Endodermal cell (in vitro differentiated cells): ENCODE measurements at places on chromosomes 5 and 9. TPM values are rescaled to one million over a fixed set of nuclear protein-coding genes. Genes with fewer than 3 reads are reported as not detected.
A peak's percentile ranks its signal among the peaks of the same experiment; 100 is the strongest.

DNA sequence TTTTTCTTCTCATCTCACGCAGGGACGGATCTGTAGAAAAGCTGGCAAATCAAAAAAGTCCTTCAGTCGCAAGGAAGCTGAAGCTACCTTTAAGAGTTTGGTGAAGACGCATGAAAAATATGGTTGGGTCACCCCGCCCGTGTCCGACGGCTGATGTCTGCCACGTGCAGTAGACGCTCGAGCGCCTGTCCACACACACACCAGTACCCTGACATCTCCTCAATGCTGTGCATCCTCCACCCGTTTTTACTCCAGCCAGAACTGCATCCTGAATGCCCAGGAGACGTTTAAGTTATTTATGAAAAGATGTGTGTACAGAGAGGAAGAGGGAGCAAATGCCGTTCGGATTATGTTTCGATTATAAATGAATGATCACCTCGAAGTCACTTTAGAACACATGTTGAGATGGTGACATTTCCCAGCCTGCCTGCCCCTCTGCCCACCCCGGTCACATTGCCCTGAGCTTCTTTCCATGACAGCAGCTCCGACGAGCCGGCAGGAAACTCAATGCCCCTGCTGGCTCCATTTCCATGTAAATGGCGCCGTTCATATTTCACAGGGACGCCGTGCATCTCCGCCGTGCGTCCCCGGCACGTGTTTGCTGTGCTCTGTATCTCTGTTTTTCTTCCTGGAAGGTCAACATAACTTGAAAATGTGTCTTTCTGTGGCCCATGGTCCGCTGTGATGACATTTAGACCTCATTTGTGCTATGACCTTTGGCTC, 42.7 kb downstream of the UBE2QL1 start:
- no peak for DNase-seq

GRCh38 chr9:134539586-134540194, 101.9 kb upstream of the COL5A1 start:
- no peak for DNase-seq

- no peak for DNase-seq
Observed at GRCh38 chr9:134260801-134261200, 65.5 kb upstream of the RXRA start.

DNA sequence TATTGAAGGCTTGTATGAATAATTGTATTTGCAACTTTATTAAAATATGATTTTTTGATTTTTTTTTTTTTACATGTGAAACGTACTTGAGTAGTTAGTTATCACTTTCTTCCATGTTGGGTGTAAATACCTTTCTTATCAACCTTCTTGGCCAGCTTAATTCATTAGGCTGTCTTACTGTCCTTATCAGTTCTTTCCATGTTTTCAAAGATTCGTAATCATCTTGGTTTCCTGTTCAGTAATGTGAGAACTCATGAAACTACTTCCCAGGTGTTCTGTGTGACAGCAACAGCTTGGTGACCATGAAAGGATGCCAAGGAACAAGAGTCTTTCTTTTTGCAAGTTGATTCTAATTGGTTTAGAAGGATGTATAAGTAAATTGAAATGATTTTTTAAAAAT, 100.0 kb downstream of the ADGRV1 start:
- no peak for DNase-seq

DNA sequence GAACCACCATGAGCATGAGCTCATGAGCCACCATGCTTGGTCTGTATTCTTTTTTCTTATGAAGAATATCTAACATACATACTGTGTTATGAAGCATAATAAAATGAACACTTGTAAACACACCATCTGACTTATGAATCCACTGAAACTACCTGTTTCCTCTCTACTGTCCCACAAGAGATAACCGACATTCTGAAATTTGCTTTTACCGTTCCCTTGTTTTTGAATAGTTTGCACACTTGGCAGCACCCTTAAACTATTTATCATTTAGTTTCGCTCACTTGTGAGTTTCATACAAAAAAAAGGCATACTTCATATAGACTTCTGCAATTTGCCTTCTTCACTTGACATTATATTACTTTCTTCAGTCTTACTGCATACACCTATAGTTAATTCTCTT, 8.9 kb downstream of the LARS1 start:
- DNase-seq, result no peak

DNA sequence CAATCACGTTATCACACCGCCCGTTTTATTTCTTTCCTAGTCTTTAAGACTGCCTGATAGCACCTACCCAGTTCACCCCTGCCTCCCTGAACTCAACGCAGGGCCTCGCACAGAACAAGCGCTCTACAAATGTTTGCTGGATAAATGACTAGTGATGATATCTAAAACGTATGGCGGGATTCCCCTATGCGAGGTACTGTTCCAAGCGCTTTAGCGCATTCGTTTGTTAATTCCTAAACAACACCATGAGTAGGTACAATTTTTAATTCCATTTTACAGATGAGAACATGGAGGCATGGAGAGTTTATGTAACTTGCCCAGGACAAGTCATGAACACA, 6.6 kb downstream of the POU4F3 start:
- no peak for DNase-seq

DNA sequence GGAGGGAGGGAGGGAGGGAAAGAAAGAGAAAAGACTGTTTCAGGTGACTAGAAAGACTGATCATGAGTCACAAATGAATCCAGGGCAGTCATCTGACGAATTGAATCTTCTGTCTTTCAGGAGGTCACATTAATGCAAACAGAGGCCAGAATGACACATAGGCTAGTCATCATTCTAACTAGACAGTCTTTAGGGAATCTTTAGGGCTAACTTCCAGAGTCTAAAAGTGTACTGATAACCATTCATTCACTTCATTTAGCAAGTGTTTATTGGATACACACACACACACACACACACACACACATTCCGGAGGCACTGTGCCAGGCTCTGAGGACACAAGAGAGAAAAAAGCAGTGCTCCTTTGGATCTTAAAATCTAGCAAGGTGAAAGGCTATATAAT, 156.7 kb downstream of the EBF1 start:
- DNase-seq, result no peak

GRCh38 chr5:14258840-14259239, 115.7 kb downstream of the TRIO start:
- peak; percentile 86 for DNase-seq

DNA sequence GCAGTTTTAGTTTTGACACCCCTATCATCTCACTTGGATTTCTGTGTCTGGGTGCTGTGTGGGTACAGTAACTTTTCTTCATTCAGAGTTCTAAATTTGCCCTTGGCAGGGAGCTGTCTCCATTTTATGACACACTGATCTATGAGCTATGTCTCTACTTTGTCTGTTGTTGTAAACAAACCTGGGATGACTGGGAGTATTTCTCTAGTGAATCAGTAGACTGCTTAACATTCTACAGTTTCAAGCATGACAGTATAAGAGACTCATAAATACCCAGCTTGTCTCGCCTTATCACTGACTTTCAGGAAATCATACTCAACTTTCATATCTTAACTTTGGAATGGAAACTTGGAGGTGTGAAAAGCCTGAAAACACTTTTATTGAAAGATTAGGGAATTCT, 212.1 kb upstream of the NUDT12 start:
- no peak for DNase-seq

DNA sequence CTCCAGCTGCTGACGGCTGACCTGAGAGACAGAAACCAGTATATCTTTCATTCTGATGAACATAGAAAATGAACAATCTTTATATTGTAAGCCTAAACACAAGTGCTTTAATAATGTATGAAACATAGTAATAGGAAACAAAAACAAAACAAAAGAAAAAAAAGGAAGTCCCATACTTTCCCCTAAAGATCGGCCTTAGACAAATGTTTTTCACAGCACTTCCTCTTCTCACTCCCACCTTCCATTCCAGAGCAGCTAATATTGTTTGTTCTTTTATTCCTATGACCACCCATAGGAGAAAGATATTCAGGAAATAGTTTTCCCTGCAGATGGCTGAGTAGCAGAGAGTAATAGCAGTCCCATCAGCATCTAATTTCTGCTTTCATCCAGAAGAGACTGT, 194.4 kb upstream of the SLC27A6 start:
- DNase-seq, result no peak

DNA sequence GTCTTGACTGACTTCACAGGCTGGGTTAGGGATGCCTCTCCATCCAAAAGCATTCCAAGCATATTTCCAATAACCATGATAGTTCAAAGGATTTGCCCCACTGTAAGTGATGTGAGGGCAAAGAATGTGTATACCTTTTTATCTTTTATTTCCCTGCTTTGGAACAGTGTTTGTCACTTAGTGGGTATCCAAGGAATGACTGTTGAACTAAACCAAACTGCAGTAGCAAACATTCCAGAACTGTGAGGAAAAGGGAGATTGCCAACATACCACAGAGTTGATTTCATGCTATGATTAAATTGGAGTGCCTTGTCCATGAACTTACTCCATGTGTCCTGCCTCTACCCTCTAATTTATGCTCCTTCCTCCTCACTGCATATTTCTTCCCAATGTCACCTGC, 400.0 kb downstream of the KIAA0825 start:
- DNase-seq, result no peak

DNA sequence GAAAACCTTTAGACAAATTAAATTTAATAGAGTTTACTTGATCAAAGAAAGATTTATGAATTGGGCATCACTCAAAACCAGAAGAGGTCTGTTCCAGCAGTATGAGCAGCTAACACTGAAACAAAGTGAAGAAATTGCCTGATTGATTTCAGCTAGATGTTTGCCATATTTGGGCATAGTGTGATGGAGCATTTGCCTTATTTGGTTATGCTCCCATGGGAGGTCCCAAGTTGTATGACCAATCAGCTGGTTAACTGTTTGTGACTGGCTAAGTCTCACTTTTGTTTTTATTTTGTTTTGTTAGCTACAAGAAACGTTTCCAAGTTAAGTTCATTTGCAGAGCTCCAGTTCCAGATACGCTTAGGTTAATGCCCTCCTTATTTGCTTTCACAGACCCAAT, 53.3 kb upstream of the LMNB1 start:
- no peak for DNase-seq

DNA sequence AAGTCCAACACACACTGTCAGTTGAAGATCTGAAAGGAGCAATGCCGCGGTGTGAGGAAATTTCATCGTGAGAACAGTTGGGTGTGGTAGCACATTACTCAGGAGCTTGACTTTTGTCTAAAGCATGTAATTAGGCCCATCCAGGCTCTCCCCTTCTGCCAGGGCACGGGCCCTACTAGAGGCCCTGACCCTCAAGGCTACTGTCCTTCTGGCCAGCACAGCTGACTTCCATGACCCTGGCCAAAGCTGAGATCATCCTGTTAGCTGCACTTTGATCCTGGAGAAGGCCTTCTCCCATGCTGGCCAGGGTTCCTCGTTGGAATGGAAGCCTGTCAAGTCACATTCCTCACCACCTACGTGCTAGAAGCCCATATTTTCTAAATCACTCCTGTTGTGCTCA, 77.8 kb upstream of the SLC1A3 start:
- DNase-seq, result no peak

- no peak for DNase-seq
Observed at GRCh38 chr5:174413567-174414314, 310.6 kb upstream of the MSX2 start.

DNA sequence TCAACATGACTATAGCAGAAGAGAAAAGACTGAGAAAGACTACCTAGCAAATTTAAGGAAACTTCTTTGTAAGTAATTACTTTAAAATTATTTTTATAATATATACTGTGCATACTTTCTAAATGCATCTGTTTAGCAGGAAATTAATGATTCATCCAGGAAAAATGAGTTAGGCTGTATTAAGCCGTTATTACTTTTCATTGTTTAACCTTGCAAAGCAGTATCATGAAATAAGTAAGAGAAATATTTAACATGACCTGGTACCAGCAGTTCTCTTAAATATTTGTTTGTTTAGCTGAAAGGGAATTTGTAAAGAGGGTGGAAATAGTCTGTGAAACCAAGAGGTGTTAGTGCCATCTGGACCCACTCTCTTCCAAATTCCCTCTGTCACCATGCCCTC, 175.0 kb downstream of the GNAQ start:
- no peak for DNase-seq

PCDHAC1 gene
- 3.2 to 4.2 TPM (median 3.8 TPM) in 3 replicates for total RNA-seq

BTNL8 gene
- total RNA-seq, result not detected in 3 replicates

SOX30 gene
- 0.36 and 0.48 TPM in 2 replicates for total RNA-seq

OR1J2 gene
- not detected in 2 replicates for total RNA-seq

TAF11L5 gene
- not detected in 3 replicates for total RNA-seq

NDUFA8 gene
- total RNA-seq, result 43.0 to 67.8 TPM (median 62.7 TPM) in 3 replicates

PLGRKT gene
- 17.6 and 21.0 TPM in 2 replicates for total RNA-seq

PCDH1 gene
- 65.6 and 69.7 TPM in 2 replicates for total RNA-seq

CNOT6 gene
- 38.8 and 40.4 TPM in 2 replicates for total RNA-seq

MRPL22 gene
- total RNA-seq, result 84.3 and 97.0 TPM in 2 replicates

ADAMTS16 gene
- total RNA-seq, result 0.77 to 2.2 TPM (median 1.5 TPM) in 3 replicates
